Activated CD4-positive, CD25-positive, alpha-beta regulatory T cell (primary cell): ENCODE measurements at places on chromosomes 12 and 14.

DNA sequence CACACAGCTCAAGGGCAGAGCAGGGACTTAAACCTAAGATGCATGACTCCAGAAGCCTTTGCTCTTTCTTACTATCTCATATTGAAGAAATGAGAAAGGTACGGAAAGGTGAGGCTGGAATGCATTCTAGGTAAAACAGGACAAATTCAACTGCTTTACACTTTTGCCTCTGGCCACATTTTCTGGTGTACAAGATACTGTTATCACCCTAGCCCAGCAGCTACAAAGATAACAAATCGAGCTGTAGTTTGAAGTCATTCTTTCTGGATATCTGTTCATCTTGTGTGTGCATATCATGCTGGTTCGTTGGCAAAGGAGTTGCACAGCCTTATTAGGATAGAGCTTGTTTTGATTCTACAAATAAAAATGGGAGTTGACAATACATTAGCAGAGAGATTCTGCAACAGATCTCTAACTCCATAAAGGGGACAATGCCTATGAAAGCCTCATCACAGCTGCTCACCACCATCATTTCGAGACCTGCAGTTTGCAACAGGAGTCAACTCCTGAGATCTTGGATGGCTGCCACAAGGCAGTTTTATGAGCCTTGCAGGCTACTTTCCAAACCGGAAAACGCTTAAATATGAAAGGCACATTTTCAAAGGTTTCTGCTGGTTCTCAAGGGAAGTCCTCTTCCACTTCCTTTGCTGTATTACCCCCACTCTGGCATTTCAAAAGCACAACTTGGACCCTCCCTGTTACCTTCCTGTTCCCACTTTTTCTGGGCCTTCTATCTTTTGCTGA is 64.9 kb downstream of the STXBP6 start:
- DNase-seq = no peak

DNA sequence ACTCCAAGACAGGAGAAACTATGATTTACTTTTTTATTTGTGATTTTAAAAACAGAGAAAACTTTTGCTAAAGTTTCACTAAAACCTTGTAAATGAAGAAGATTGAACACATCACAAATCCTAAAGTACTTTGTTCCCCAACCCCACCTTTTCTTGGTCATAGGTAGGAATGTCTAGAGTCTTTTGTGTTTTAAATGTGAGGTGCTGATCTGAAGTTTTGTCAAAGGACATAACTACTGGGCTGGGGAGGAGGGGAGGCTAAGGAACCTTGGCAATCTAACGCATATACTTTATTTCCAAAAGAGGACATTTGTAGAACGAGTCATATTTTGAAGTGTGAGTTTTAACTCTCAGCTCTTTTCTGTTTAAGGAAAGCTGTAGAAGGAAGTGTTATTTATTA is 37.2 kb downstream of the CATSPERB start:
- no peak for DNase-seq

DNA sequence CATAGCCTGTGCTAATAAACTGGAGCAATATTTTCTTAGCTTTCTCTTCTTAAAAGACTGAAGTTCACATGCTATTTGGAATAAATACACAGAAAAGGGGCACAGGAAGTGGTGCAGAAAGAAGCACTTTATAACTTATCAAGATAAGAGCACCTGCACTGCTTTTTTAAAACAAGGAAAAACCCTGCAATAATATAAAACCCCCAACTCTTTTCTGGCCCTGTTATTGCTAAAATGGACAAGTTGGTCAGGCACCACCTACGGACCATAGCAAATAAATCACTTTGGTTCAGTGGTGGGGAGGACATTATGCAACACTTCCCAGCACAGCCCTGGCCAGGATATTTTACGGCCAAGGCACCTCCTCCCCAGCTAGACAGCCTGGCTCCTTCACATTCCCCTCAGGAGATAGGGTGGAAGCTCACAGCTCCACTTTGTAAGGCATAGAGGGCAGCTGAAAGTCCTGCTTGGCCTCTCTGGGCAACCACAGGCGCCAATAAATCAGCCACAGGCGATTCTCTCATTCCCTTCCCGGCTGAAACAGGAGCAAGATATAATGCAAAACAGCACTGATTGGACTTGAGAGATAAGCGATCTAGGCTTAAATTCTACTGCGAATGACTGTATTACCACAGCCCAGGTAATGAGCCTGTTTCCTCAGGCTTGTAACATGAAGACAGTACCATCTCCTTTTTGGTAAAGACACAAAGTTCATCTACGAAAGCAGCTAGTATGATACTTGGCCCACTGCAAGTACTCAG is 2.0 kb downstream of the ZBTB25 start:
- no peak for DNase-seq

GRCh38 chr12:121139286-121139685 is 6.6 kb downstream of the P2RX7 start:
- no peak for DNase-seq

- DNase-seq = peak; percentile 54
Measured at GRCh38 chr12:70243510-70244371, 508 bp downstream of the CNOT2 start.

GRCh38 chr14:39212693-39213092 is 21.0 kb upstream of the MIA2 start:
- no peak for DNase-seq

- DNase-seq = peak; percentile 29
Measured at GRCh38 chr12:53205747-53206419, 1.2 kb downstream of the ITGB7 start.

- DNase-seq = no peak
Measured at GRCh38 chr14:94864387-94865195, 94.7 kb upstream of the GSC start.

- no peak for DNase-seq
Measured at GRCh38 chr14:75204116-75204515, 27.7 kb upstream of the TMED10 start.

DNA sequence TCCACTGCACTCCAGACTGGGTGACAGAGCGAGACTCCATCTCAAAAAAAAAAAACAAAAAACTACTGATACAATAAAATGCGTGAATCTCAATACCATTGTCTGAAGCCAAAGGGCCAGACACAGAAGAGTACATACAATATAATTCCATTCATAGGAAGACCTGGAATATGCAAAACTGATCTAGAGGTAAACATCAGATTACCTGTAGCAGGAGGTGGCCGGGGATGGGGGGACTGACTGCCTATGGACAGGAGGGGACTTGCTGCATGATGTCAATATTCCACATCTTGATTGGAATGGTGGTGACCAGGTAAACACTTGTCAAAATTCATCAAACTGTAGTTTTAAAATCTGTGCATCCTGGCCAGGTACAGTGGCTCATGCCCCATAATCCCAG is 12.5 kb upstream of the FIGNL2 start:
- DNase-seq = no peak

DNA sequence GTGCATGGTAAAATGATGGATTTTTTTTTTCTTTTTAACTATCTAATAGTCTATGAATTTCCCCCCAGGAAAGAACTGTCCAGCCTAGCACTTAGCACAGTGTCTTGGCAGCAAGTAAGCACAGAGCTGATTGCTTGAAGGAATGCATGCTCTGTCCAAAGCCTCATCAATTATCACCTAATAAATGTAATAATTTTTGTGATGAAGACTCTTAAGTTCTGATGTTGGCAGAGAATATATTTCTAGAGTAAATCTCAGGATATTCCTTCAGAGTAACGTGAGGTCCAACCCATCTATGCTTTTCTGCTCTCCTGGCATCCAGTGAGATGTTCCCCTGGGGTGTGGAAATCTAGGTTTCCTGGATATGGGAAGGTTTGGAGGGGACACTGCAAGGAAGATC is 152.4 kb downstream of the TMX1 start:
- DNase-seq = no peak

DNA sequence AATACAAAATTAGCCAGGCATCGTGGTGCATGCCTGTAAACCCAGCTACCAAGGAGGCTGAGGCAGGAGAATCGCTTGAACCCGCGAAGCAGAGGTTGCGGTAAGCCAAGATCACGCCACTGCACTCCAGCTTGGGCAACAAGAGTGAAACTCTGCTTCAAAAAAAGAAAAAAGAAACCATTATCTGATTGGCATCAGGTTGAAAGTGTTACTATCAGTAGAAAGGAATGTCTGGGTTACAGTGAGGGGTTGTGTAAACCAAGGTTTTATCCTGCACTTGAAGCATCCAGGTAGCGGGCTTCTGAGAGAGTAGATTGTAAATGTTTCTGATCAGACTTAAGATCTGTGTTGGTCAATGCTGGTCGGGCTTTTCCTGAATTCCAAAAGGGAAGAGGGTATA is 14.1 kb upstream of the OXA1L start:
- DNase-seq = no peak

GRCh38 chr12:53496752-53497032 is 2.6 kb downstream of the MAP3K12 start:
- no peak for DNase-seq

- DNase-seq = no peak
Measured at GRCh38 chr12:123269395-123269892, 2.2 kb downstream of the CDK2AP1 start.

- no peak for DNase-seq
Measured at GRCh38 chr12:13002301-13003097, 2.4 kb upstream of the HEBP1 start.

- no peak for DNase-seq
Measured at GRCh38 chr14:65131301-65131701, 29.0 kb upstream of the MAX start.

DNA sequence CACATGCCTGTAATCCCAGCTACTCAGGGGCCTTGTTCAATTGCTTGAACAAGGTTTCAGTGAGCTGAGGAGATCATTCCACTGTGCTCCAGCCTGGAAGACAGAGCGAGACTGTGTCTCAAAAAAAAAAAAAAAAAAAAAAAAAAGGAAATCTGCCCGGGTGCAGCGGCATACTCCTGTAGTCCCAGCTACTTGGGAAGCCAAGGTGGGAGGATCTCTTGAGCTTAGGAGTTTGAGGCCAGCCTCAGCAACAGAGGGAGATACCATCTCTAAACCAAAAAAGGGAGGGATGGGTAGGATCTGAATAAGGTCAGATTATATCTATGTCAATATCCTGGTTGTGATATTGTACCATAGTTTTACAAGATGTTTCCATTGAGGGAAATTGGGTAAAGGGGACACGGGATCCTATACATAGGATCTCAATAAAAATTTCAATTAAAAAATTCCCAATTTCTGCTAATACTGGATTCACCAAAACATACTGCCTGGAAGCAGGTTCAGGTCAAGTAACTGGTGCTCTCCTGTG is 76.4 kb downstream of the BORCS5 start:
- DNase-seq = no peak

GRCh38 chr14:25396128-25396527 is 346.2 kb upstream of the STXBP6 start:
- no peak for DNase-seq

GRCh38 chr14:52279408-52279807 is 11.9 kb downstream of the PTGDR start:
- no peak for DNase-seq

DNA sequence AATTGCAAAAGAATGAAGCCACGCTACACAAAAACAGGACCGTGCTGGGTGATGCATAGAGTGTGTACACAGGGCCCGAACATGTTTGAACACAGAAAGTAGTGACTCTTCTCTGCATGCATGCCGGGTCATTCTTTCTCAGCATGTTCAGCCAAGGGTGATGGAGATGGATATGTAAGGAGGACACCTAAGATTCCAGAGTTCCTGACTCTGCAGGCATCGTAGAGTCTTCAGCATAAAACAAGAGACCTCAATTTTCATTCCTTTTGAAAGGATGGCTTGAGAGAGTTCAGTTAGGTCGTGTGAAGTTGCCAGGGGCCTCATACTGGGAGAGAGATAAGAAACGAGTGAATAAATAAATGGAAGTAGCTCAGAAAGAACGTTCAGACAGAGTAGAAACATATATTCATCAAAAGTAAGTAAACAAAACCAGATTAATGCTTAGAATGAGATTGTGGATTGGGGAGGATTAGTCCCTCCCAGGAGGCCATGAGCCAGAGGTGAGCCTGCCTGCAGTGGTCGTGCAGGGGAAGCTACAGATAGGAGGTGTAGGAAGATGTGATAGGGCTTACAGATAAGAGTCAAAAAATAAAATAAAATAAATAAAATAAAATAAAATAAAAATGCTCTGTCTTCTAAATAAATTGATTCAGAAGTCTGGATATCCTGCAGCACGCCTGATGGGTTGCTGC is 27.6 kb upstream of the SEL1L start:
- no peak for DNase-seq

- no peak for DNase-seq
Measured at GRCh38 chr12:71840231-71840847, 780 bp downstream of the TBC1D15 start.

DNA sequence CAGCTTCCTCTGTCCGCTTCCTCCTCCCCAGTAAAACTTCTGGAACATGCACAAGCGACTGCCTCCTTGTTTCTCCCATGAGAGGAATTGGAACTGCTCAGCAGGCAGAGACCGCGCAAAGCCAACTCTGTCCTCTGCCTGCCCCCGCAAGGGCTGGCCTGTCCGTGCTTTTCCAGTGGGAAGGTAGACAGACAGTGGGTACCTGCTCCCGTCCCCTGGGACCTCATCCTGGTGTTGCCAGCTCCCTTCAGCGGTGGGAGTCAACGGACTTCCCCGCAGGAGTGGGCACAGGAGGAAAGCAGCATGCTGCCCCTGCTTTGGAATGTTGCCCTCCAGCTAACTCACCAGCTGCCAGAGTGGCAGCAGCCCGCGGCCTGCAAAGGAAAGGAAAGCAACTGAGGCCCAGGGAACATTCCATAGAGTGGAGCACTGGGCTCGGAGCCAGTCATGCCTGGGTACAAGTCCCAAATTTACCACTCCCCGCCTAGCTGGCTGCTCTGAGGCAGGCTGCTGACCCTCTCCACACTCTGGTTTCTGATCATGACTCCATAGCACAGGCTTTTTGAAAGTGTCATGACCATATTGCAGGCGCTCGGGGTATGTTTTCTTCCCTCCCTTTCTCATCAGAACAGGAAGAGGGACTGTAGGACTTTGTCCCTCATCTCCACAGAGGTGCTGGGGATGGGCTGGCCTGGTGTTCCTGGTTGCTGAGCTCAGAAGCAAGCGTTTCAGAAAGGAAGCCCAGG is 89.2 kb upstream of the CLMN start:
- no peak for DNase-seq

GRCh38 chr14:26929361-26929760 is 331.5 kb upstream of the NOVA1 start:
- DNase-seq = no peak

DNA sequence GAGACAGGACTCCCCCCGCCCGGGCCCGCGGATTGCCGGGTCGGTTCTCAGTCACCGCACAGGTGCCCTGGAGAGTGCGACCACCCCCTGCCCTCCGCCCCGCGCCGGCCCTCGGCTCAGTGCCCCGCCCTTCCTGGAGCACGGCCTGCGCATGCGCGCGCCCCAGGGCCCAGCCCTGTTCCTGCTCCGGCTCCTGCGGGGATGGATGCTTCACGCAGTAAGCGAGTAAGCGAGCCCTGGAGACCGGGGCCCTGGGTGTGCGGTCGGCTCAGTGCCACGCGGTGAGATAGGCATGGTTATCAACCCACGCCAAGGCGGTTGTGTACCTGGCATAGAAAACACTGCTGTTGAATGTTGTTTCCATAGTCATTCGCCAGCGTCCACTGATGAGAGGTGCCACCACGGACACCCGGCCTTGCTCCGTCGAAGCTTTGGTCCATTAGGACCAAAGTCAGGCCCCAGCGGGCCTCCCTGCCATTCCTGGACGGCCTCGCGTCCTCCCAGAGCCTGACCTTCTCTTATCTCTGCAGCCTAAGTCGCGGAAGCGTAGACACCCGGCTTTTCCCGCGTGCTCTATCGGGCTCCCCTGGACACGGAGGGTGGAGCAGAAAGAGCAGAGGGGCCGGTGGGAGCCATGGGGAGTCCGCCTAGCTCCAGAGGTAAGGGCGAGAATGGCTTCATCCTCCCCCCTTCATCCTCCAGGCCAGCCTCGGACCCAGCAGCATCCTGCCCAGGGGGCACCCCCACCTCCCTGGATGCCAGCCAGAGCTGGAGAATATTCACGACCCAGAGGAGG is 90.6 kb downstream of the PAPOLA start:
- peak; percentile 22 for DNase-seq

GRCh38 chr12:48691826-48692487 is 9.9 kb upstream of the KANSL2 start:
- DNase-seq = no peak
